Activated T-cell treated with anti-CD3 and anti-CD28 coated beads, Interleukin-2, amount 50 U/mL, for 72 hours (primary cell): ENCODE measurements at places on chromosomes 5 and 9. TPM values are rescaled to one million over a fixed set of nuclear protein-coding genes. Genes with fewer than 3 reads are reported as not detected.

EQTN gene
- total RNA-seq = not detected

CCL27 gene
- 3.7 TPM for total RNA-seq

NELFB gene
- 53.1 TPM for total RNA-seq

GPSM1 gene
- total RNA-seq = 12.3 TPM

GPRIN1 gene
- 1.4 TPM for total RNA-seq

SLCO6A1 gene
- not detected for total RNA-seq

- no peaks in the 10 kb centered on the region for H3K36me3 ChIP-seq
- H3K4me1 ChIP-seq = peaks cover 17% of the 10 kb centered on the region
- no peak for DNase-seq
Measured at GRCh38 chr9:29208670-29209069, 1635.4 kb upstream of the C9orf72 start.

DNA sequence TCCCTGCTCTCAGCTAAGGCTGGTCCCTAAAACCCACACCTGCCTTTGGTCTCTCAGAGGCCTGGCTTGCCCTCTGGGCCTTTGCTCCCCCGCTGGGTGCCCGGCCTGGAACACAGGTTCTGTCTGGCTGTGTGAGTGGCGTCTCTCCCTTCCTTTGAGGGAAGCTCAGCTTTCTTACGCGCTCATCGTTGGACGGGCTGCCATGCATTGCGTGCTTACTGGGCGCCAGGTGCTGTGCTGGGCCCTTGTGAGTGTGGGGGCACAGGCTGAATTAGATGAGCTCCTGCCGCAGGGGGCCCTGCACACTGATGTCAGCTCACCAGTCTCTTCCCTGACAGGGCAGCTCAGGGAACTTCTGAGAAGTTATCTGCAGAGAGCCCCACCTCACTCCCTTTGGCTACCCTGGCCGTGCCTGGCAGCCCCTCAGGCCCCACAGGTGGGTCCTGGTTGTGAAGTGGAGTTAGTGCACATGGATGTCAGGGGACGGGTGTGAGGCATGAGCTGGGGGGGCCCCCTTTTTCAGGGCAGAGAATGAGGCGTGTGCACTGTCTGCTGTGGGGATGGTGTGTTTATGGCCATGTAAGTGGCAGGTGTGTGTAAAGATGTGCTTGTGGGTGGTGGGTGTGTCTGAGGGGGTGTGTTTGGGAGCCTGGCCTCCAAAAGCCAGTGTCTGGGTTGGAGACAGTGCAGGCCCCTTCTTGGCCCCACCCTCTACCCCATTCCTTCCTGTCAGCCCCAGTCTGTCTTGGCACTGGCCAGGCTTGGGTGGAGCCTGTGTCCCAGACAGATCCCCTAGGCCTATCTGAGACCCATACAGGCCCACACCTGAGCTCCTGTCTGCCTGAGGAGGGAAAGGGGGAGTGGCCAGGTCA is 7.5 kb upstream of the RMND5B start:
- DNase-seq = no peak
- H3K27me3 ChIP-seq = no peaks in the 10 kb centered on the region
- no peak overlapping the region for H3K27ac ChIP-seq

- peaks cover 5% of the 10 kb centered on the region for H3K36me3 ChIP-seq
- peak; percentile 63 for DNase-seq
- H3K4me1 ChIP-seq = peaks cover 31% of the 10 kb centered on the region
- peak overlapping the region; percentile 94 for H3K27ac ChIP-seq
Measured at GRCh38 chr5:6712142-6712576, 1.1 kb upstream of the TENT4A start.

- H3K27me3 ChIP-seq = peaks cover 9% of the 10 kb centered on the region
- H3K4me1 ChIP-seq = peaks cover 10% of the 10 kb centered on the region
- DNase-seq = no peak
- no peak overlapping the region for H3K4me3 ChIP-seq
- no peak overlapping the region for H3K27ac ChIP-seq
Measured at GRCh38 chr5:172696171-172696849, 55.2 kb downstream of the NEURL1B start.

DNA sequence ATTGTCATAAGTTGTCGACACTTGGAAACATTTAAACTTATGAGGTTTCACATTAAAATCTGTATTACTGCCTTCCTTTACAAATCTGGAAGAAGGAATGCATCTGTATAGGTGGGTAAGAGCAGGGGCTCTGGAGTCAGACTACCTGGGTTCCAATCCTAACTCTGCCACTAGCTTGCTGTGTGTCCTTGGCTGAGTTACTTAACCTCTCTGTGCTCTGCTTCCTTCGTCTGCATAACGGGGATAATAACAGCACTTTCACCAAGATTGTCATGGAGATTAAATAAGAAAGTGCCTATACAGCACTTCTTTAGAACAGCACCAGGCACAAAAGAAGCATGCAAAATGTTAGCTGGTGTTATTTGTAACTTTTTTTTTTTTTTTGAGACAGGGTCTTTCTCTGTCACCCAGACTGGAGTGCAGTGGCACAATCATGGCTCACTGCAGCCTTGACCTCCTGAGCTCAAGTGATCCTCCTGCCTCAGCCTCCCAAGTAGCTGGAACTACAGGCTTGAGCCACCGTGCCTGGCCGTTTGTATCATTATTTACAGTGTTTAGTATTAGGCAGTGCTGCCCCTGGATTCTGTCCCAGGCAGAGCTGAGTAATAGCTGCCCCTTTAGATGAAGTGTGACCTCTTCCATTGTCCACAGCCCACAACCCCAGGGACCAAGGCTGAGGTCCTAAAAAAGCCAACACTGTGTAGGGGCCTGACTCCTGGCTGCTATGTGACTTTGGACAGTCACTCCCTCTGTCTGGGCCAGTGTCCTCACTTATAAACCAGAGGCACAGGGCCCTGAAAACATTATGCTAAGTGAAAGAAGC is 25.4 kb upstream of the TTLL11 start:
- no peak overlapping the region for H3K4me3 ChIP-seq
- DNase-seq = no peak
- no peak overlapping the region for H3K27ac ChIP-seq
- peaks cover 2% of the 10 kb centered on the region for H3K27me3 ChIP-seq
- no peaks in the 10 kb centered on the region for H3K4me1 ChIP-seq
